NAMALWA (cell line): ENCODE measurements at places on chromosomes 4 and X.

GRCh38 chr4:168852387-168852786 lies 157.7 kb downstream of the CBR4 start:
- DNase-seq: no peak

DNA sequence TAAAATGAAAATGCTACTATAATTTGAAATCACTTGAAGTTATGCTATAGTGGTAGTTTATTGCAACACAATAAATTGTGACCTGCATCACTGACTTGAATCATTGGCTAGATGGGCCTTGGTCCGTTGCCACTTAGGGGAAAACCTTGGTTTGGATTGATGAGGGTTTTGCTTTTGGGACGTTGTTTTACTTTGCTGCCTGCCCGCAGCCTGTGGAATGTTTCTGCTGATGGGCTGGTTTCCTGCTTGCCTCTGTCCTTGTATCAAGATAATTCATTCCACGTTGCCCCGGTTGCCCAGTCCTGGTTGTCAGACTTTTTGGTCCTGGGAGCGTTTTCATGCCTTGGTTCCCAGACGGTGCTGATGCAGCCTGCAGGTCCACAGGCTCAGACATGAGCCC lies 18.3 kb downstream of the HADH start:
- no peak for DNase-seq

GRCh38 chr4:159280442-159281172 lies 177.7 kb downstream of the RAPGEF2 start:
- no peak for DNase-seq

DNA sequence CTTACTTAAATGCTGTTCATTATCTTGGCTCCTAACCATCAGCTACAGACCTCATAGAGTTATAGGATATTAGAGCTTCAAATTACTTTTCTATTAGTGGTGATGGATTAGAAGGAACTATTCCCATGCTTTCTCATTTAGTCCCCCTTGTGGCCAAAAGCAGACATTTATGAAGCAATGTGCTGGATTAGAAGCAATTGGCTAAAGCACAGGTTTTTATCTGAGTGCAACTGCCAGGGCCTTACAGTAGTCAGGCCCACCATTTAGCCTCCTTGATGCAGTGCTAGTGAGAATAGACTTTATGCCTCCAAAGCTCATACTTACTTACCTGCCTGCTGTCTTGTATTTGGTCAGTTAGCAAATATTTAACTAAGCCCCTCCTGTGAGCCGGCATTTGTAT lies 93.0 kb downstream of the TSPAN7 start:
- peak; percentile 44 for DNase-seq

GRCh38 chr4:188550296-188550695 lies 411.1 kb downstream of the TRIML1 start:
- DNase-seq: no peak

DNA sequence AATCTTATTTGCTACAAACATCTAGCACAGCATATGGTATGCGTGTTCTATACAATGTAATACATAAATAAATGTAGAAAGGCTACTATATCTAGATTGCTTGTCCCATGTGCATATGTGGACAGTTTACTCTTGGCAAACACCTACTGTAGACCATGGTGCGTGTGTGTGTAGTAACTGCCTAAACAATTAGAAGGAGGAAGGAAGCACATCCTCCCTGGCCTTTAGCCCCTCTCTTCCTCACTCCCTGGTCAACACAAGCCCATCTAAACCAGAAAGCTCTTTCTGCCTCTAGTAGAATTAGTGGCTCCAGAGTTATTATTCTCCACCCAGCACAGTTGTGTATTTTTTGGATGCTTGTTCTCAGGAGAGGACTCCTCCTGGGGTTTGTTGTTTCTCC lies 73.9 kb downstream of the KDR start:
- no peak for DNase-seq

GRCh38 chr4:108169664-108170063 lies 932 bp upstream of the LEF1 start:
- DNase-seq: peak; percentile 29

GRCh38 chr4:126888968-126889367 lies 743.8 kb upstream of the INTU start:
- DNase-seq: no peak

DNA sequence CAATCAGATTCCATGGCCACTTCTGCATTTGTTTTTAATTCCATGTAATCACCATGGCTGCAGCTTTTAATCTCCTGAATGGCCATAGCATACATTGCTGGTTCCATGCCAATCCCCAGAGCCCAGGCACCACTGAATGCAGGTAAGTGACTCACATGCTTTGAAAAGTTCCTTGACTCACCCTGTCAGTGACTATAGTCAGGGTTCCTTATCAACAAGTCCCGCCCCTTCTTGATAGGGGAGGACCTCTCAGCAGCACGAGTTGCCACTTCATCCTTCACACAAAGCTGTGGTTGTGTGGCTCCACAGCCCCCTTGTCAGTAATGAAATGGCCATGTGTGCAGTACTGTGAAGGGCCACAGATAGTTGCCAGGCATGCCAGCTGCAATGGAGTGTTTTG lies 516.6 kb downstream of the PPARGC1A start:
- DNase-seq: no peak

DNA sequence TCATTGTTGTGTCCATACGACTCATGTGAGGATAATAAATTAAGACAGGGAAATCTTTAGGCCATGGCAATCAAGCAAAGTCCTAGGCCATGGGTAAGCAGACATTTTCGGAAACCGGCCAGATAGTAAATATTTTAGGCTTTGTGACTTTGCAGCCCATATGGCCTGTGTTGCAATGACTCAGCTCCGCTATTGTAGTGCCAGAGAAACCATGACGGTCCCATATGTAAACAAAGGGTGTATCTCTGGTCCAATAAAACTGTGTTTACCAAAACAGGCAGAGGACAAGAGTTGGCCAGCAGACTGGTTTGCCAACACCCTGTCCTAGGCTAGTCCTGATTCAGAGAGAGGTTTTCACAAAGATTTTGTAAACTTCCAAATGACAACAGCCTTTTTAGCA lies 5.0 kb downstream of the FAM114A1 start:
- no peak for DNase-seq
